ENCODE measurements at places on chromosomes 2 and 18. TPM values are rescaled to one million over a fixed set of nuclear protein-coding genes. Genes with fewer than 3 reads are reported as not detected.

Gene PROKR1
- total RNA-seq = 0.66 TPM

DNA sequence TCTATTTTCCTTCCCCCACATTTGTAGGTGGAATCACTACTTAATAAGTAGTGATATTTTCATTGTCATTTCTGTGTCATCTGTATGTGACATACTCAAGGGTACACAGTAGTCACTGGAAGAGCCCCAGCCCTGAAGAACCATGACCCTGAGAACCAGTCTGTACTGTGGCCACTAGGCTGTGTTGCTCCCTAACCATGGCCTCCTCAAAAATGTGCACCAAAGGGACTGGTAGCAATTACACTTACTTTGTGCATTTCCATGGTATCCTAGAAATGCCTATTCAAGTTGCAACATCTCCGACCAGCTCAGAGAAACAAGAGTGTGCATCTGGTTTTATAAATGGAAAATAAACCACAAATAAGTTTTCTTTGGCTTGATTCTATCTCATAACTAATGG lies 155.1 kb downstream of the DOCK10 start:
- H3K27ac ChIP-seq = no peak overlapping the region
- H3K27me3 ChIP-seq = no peaks in the 10 kb centered on the region
- no peak for DNase-seq
- H3K36me3 ChIP-seq = no peaks in the 10 kb centered on the region

Gene SGPP2
- total RNA-seq = 1.3 TPM

DNA sequence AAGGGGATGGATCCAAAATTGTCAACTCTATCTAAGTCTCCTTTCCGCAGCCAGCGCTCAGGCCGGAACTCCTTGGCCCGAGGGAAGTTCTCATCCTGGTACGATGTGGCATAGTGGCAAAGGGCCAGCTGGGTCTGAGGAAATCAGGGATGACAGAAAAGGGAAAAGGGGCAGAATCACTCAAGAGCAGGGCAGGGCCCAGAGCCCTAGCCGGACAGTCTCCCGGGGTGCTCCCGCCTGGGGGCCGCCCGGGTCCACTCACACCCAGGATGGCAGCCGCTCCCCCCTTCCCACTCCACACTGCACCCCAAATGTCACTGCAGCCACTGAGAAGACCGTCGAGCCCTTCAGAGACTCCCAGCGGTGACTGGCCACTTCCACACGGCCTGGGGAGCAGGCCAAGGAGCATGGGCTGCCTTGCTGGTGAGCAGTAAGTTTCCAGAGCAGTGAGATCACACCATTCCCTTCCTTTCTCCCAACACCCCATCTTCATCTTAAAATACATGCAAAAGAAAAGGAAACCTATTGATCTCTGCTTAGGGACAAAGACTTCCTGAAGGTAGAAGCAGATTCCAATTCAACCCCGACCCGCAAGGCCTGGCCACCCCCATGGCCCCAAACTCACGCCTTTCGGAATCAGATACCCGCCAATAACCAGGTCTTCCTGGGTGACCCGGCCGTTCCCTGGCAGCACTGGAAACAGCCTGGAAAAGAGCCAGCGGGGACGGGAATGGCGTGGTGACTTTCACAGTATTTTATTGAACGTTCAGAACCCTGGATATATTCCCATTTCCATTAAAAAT lies 26.7 kb downstream of the CYP27C1 start:
- H3K27me3 ChIP-seq = no peaks in the 10 kb centered on the region
- no peak overlapping the region for H3K4me3 ChIP-seq
- no peak for DNase-seq
- H3K36me3 ChIP-seq = no peaks in the 10 kb centered on the region

- no peaks in the 10 kb centered on the region for H3K36me3 ChIP-seq
- no peaks in the 10 kb centered on the region for H3K27me3 ChIP-seq
- no peak for DNase-seq
Measured at GRCh38 chr2:24174851-24175277, at the start of gene FAM228A. Gene FAM228A, plus strand, starts transcription at chr2:24175053. Its CDS starts 428 bp downstream, at chr2:24175481.

DNA sequence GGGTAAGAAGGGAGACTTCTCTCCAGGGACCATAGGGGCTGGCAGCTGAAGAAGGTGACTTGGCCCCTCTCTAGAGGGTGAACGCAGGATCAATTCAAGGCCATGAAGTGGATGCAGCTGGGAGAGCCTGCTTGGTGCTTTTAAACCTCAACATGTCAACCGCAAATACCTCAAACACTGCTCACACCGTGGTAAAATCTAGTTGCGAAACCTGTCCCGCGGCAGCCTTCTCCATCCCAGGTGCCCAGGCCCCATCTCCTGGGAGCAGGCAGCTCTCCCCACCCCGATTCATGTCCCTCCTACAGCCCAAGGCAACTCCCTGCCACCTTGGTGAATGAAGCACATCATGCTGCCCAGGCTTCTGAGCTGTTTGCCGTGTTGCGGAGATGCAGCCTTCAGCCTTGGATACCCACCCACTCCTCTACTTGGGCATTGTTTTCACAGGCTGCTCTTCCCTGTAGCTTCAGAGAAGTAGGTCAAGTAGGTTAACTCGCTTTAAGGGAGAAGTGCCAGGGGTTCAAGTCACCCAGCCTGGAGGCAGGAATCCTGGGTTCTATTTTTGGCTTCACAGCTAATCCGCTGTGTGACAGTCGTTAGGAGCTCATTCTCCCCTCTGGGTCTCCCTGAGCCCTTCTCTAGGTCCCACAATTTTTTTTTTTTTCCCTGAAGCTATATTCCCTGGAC lies 6.2 kb upstream of the EFR3B start:
- H3K27me3 ChIP-seq = no peaks in the 10 kb centered on the region
- DNase-seq = no peak
- no peak overlapping the region for H3K4me3 ChIP-seq
- no peak overlapping the region for H3K27ac ChIP-seq
- H3K4me1 ChIP-seq = no peaks in the 10 kb centered on the region
- H3K36me3 ChIP-seq = no peaks in the 10 kb centered on the region

GRCh38 chr2:44579115-44579836 lies 217.5 kb downstream of the CAMKMT start:
- H3K4me1 ChIP-seq = no peaks in the 10 kb centered on the region
- no peaks in the 10 kb centered on the region for H3K27me3 ChIP-seq
- DNase-seq = no peak
- no peak overlapping the region for H3K27ac ChIP-seq
- H3K36me3 ChIP-seq = no peaks in the 10 kb centered on the region

DNA sequence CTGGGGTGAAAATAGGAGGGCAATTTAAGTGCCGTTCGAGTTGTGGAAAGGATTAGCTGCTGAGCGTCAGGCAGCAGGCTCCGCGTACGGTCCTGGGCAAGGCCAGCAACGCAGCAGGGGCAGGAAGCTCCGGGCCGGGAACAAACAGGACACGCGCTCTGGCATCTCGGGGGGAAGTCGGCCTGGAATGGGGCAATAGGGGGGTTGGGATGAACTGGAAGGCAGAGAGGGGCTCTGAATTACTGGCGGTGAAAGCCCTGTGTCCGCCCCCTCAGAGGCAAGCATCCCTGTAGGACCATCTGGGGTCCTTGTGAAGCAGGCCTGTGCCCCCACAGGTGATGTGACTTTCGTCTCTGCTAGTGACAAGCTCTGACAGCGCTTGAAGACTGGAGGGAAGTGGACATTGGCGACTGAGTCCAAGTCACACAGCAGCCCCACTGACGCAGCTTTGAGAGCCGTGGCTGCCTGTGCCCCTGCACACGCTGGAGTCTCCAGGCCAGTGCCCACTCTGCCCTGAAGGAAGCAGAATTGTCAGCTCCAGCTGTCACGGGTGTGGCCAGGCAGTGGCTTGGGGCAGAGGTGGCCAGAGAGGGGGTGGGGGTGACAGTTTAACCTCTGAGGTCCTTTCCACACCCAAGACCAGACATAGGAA lies 22.3 kb downstream of the GPR35 start:
- peaks cover 66% of the 10 kb centered on the region for H3K27me3 ChIP-seq
- no peak overlapping the region for H3K4me3 ChIP-seq
- no peaks in the 10 kb centered on the region for H3K4me1 ChIP-seq
- no peaks in the 10 kb centered on the region for H3K36me3 ChIP-seq

Gene SIX3
- not detected for total RNA-seq

Gene RGPD4
- not detected for total RNA-seq

Gene SULT1C4
- 5.9 TPM for total RNA-seq

Gene KCNG2
- total RNA-seq = 1.6 TPM

- H3K36me3 ChIP-seq = no peaks in the 10 kb centered on the region
- no peak for DNase-seq
- no peaks in the 10 kb centered on the region for H3K4me1 ChIP-seq
- H3K4me3 ChIP-seq = no peak overlapping the region
- H3K27ac ChIP-seq = no peak overlapping the region
- H3K27me3 ChIP-seq = no peaks in the 10 kb centered on the region
Measured at GRCh38 chr2:228549441-228550007, 368.0 kb upstream of the SPHKAP start.

- H3K27me3 ChIP-seq = no peaks in the 10 kb centered on the region
- DNase-seq = no peak
- H3K36me3 ChIP-seq = no peaks in the 10 kb centered on the region
- no peak overlapping the region for H3K4me3 ChIP-seq
- H3K27ac ChIP-seq = no peak overlapping the region
Measured at GRCh38 chr2:18378020-18378653, 182.3 kb downstream of the RDH14 start.

DNA sequence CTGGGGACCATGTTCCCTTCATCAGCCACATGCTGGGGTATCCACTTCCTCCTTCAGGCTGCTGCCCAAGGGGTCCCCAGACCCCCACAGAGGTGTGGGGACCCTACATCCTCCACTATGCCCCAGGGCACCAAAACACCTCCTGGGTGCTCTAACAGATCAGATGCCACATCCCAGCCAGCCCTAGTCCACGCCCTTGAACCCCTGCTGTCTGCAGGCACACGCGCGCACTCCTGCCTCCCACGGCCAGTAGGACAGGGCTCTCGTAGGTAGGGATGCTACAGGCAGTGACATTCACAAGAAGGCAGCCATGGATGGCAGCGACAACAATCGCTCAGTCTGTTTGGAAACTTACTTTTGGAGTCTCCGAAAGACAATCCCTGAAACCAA lies 3.0 kb upstream of the GPC1 start:
- no peaks in the 10 kb centered on the region for H3K27me3 ChIP-seq
- no peaks in the 10 kb centered on the region for H3K36me3 ChIP-seq
- H3K27ac ChIP-seq = peak overlapping the region; percentile 91
